ENCODE measurements at places on chromosomes 3 and 15.

DNA sequence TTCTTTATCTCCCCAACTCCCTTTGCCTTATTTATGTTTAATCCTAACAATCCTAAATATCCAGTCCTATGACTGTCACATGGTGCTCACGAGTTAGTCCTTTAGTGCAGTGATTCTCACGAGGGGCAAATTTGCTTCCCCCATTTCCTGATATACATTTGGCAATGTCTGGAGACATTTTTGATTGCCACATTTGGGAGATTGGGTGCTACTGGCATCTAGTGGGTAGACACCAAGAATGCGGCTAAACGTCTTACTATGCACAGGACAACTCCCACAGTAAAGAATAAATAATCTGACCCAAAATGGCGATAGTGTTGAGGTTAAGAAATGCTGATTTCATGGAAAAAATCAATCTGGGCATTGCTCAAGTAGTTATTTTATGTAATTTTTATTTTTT lies 466.5 kb downstream of the ROBO2 start:
- DNase-seq, result peak; percentile 7

GRCh38 chr15:85282504-85283115 lies 97.8 kb upstream of the AKAP13 start:
- DNase-seq, result no peak

GRCh38 chr15:93029836-93030429 lies 59.1 kb downstream of the RGMA start:
- no peak for DNase-seq

DNA sequence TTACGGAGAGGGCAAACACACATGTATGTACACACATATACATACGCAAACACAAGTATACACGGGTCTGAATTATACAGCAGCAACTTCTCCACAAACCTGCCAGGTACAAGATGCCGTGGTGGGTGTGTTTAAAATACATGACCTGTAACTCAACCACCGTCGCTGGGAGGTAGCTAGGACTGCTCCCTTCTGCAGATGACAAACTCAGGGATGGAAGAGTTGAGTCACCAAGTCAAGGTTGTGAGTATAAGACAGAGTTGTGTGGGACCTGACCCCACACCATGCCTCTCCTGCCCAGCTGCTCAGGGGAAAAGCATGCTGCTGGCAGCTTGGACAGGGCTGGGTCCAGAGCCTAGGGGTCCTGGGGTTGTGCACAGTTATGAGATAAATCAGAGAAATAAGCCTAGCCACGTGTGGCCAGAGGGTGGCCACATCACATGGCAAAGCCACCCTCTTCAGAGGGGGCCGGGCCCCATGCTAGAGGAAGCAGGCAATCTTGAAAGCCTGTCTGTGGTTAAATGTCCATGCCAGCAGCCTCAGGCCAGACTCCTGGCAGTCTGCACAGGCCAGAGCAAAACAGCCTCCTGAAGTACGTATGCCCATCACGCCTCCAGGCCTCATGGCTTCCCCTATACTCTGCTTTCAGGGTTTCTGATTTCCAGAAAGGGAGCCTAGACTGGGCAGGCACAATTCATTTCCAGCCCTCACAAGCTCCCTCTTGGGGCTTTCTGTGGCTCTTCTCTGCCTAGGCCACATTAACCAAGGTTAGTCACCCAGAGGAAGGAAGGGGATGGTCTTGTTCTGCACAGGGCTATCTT lies 107.7 kb upstream of the RPL32 start:
- DNase-seq, result peak; percentile 2

DNA sequence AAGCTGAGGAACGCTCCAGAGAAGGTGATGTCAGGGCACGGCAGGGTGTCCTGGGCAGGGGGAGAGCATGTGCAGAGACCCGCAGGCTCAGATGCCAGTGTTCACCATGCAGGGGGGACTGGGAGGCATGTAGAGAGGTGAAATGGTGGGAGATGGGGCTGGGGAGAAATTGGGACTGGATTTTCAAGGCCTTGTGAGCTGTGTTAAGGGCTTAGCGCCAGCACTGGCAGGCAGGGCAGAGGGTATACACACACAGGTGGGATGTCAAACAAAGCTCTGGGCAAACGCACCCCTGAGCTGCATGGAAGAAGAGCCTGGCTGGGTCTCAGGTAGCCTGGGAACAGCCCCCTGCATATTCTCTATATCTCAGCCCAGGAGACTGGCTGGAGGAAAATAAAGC lies 282.7 kb downstream of the SHQ1 start:
- no peak for DNase-seq

DNA sequence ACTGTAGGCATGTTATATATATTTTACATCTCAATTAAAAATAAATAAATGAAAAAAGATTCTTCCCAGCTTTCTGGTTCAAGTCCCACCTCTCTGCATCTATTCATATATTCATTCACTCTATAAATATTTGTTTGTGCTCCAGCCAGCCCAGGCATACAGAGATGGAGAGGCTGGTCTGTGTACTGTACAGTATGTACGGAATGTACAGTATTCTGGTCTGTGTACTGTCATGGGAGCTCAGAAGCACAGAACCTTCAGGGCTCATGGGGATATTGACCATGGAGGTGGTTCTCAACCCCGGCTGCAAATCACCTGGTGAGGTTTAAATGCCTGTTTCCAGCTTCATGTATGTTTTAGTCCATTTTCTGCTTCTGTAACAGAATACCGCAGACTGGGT lies 13.8 kb downstream of the CORO2B start:
- no peak for DNase-seq

DNA sequence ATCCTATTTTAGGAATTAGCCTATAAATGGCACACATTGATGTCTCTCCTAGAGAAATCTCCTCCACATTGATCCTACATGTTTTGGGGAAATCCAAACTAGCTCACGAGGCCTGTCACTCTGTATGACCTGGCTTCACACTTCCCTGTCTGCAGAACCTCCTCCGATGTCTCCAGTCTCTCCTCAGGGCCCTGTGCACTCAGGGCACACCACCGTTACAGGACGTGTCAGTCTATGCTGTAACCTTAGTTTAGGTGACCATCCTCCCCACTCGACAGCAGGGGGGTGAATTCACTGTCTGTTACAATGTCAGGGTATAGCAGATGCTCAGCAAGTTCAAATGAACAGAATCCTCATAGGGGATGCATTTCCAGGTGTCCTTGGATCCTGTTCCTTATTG lies 249.1 kb downstream of the OCA2 start:
- no peak for DNase-seq

DNA sequence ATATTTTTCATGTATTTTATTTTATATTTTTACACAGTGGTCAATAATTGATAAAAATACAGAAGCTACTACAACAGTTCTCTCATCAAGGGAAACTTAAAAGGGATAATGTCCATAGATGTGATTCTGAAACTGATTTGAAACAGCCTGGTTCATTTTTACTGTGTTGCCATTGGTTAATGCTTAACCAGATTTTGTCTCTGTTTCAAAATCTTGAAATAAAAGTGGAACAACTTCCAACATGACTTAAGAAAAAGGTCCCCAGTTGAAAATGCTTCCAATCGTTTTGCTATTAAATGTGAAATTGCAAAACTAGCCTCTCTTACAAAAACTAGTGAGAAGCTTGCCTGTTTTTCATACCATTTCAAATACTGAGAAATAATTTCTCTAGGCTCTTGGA lies 240.7 kb downstream of the LPP start:
- no peak for DNase-seq

DNA sequence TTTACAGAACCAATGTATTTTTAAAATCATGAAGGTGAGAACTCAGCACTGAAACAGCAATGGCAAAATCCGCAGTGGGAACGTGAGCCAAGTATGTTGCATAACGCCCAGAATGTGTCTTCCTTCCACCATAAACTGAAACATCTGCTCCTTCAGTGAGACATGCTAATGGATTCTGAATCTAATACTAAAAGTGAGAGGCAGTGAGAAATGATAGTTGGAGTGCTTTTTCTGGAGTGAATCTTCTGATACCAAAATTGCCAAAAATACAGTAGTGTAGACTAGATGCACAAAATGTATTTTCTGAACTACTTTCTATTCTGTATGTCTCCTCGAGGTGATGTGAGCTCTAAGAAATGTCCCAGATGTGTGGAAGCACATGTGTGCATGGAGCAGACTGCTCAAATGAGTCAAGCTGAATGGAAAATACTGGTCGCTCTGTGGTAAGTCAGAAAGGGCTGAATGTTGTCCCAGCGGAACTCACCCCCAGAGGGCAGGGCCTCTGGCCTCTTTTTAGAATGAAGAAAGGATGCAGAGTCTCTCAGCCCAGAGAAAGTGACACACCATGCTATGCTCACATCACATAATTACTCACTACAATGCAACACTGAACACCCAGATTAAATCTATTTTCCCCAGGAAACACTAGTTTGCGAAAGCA lies 73.0 kb downstream of the ATP10A start:
- no peak for DNase-seq

DNA sequence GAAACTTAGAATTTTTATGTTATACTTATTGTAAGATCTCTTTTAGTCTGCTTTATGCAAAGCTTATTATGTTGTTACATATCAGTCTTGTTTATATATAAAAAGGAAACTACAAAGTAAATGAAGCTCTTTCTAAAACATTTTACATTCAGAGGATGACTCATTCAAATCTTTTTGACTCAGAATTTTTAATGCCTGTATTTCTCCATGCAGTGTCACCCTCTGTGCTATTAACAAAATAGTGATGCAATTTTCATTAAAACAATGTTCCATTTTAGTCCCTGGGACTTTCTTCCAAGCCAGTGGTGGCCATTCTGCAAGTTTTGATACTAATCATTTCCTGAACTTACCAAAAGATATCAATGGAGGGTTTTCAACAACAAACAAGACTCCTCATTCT lies 216.1 kb downstream of the NAALADL2 start:
- DNase-seq, result peak; percentile 35

DNA sequence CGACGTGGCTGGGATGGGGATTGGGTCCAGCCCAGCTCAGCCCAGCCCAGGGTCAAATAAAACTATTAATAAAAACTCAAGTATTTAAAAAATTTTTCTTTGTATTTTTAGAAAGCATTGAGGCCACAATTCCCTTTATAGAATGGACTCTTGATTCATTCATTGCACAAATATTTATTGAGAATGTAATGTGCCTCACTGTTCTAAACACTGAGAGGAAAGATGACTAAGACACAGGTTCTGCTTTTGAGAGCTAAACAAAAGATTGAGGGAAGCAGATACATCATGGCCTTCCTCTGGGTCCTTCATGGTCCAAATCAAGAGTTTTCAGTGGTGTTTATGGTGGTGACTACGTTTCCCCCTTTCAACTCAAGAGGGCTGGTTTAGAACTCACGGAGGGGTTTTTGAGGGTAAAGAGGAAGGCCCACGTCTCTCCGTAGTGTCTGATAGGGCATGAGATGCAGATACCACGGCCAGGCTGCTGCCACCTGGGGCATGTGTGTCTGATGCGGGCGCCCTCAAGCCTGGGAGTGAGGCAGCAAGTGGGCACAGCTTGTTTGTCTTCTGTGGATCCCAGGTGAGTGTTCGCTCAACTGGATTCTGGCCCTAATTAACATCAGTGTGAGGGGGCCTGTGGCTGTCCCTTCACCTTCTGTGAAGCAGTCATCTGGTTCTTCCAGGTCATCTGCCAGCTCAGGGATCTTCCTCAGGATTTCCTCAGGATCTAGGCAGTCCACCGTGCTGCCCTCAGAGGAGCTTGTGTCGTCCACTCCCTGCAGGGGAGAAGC lies 73.5 kb upstream of the SCN5A start:
- DNase-seq, result no peak

DNA sequence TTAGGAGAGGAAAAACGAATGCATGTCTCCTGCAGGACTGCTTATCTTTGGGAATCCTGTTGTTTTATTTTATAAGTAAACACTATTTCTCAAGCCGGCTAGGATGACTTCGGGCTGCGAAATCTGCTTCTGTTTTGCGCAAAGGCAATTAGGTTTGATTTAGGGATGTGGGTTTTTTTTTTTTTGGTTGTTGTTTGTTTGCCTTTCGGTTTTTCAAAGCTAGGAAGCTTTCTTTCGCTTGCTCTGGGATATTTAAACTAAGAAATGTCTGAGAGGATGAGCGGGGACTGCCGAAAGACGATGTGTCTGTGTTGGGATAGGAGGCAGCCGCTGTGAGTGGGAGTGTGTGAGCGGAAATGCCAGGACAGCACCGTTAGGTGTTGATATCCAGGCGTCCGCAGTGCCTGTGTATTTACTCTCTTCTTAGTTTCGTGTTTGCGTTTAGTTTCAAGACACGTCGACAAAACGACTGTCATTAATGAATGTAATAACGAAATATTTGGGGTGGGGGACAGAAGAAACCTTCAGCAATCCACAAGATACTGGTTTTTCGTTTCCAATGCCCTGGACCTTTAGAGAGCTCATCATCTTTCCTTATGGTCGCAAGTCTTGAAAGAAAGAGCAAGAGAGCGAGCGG lies 604 bp downstream of the ISL2 start:
- DNase-seq, result peak; percentile 29

DNA sequence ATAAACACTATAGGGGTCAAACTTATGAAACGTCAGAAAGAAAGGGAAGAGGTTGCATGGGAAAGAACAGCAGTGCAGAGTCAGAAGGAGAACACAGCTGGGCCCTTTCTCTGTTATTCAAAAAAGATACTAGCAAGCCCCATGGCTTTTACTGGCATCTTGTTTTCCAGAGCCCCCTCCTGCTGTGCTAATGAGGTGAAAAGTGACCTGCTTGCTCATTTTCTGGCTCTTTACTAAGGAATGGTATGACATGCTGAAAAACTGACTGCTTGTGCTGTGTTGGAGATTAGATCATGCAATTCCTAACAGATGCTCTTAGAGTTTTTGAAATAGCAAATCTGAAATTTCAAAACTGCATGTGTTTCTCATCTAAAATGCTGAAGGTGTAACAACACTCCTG lies 541.6 kb upstream of the ALCAM start:
- no peak for DNase-seq

DNA sequence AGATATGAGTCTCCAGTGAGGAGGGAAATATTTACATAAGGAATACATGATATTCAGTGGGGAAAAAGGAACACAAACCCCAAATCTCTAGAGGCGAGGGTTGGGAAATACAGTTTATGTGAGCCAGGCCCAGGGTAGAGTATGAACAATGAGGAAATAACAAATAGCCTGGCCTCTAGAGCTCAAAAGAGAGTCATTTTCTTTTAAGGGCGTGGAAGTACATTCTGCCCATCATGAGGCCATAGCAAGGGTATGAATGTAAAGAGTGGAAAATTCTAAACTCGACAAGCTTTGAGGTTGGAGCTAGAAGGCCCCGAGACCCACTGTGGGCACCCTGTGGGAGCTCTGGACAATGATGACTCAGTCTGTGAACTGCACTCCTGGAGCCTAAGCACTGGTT lies 27.8 kb upstream of the IGF2BP2 start:
- DNase-seq, result no peak
